ENCODE measurements at places on chromosomes 16 and 17. TPM values are rescaled to one million over a fixed set of nuclear protein-coding genes. Genes with fewer than 3 reads are reported as not detected.

The SPN gene
- 258 TPM for total RNA-seq

- DNase-seq = peak; percentile 78
Measured at GRCh38 chr16:90022209-90023077, 3.2 kb upstream of the DBNDD1 start.

DNA sequence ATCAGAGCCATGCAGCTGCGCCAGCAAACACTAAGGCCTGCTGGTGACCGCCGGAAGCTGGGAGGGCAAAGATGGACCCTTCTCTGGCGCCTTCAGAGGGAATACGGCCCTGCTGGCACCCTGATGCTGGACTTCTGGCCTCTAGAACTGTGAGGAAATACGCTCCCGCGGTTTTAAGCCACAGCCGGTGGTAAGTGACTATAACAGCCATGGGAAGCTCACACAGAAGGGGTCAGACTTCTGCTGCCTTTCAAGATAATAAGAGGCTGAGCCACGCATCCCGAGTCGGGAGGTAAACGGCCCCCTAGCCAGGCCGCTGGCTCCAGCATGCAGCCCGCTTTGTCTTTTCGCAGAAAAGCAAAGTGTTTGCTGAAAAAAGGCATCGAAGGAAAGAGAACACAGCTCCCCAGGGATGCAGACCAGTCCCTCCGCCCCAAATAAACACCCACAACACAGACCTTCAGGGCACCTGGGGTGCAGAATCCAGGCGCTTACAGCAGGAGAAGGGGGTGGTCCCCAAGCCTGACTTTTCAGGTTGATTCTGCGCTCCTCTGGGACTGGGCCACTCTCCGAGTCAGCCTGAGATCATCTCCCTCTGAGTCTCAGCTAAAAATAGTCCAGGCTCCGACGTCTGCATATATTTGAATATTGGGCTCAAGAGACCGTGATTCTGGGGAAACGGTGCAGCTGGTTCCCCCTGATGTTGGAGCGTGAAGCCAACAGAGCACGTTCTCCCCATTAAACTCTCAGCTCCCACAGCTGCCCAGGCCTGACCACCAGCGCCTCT lies 89.7 kb downstream of the MGAT5B start:
- no peak for DNase-seq

DNA sequence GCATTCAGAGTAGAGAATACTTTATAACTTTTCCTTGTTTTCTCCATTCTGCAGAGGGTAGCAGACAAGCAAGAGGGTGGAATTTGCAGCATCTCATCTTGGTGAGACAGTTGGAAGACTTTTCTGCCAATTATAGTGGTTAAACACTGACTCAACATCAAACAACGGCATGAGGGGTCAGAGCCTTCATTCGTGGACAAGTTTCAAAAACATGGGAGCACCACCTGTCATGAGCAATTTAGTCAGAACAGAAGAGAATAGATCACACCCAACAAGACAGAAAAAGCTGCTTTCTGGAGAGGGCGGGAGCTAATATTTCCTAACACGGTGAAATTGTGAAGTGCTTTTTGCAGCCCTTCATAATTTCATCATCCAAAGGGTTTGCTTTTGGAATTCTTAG lies 17.9 kb upstream of the ZNF652 start:
- DNase-seq = no peak

DNA sequence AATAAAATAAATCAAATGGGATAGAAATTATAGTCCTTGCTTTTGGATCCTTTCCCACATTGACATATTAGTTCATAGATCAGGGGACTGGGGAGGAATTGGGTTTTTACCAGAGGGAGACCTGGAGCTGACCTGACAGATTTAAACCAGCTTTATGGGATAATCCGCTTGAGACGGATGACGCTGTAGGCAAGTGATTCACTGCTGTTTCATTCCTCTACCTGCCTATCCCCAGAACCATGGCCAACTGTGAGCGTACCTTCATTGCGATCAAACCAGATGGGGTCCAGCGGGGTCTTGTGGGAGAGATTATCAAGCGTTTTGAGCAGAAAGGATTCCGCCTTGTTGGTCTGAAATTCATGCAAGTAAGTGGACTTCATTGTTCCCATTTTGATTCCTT lies 2.1 kb downstream of the NME1 start:
- no peak for DNase-seq

The RCVRN gene
- not detected for total RNA-seq

GRCh38 chr16:54554581-54554980 lies 268.0 kb upstream of the IRX3 start:
- DNase-seq = no peak

GRCh38 chr16:1871974-1872635 lies at the start of gene MEIOB:
MEIOB (minus strand) TSS chr16:1872164; CDS start chr16:1868175, 3,989 bp downstream.
- peak; percentile 15 for DNase-seq

DNA sequence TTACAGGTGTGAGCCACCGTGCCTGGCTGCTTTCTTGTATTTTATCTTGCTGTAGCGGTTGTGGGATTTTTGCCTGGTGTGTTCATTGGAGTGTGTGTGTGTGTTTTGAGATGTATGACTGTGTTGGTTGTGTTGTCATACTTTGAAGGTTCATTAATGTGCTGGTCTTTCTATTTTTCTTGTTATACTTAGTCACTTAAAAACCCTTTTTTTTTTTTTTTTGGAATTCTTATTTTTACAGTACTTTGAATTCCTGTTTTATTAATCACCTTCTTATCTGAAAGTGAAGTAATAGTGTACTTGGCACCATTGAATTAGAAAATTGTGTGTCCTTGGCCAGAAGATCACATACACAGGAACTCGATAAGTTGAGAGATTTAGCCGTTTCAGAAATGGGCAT lies 30.2 kb downstream of the TENT4B start:
- DNase-seq = no peak

DNA sequence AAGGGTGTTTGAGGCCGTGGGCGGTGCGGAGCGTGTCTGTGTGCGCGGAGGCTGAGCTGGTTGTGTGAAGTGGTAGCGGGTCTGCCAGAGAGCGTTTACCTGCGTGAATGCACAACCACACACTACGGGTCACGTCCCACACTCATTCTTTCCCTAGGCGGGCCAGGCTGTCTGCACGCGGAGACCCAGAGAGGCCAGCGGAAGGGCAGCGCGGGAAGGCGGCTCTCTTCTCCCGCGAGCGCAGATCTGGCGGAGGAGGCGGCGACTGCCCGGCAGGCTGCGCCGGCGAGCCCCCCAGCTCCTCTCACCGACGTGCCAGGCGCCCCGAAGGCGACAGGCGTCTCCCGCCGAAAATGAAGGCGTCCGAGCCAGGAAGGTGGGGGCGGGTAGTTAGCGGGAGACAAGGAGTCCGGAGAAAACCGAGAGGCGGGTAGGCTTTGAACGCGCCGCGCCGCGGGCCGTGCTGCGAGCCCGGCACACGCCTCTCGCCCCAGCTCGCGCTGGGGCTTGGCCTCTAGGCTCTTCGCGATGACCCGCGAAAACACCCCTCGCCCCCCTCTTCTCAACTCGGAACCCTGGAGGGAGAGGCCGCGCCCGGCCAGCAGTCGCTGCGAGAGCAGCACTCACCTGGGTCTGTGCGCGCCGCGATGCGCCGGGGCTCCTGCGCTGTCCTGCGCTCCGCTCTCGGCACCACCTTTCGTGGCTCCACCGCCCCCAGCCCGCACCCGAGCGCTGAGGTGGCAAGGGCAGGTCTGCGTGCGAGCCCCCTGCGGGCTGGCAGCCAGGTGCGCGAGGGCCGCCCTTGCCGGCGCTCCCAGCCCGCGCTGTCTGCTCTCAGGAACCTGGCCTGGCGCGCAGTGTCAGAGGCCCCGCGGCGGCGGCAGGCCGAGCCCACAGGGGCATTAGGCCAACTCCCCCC lies 2.0 kb upstream of the FOXF1 start:
- DNase-seq = no peak

DNA sequence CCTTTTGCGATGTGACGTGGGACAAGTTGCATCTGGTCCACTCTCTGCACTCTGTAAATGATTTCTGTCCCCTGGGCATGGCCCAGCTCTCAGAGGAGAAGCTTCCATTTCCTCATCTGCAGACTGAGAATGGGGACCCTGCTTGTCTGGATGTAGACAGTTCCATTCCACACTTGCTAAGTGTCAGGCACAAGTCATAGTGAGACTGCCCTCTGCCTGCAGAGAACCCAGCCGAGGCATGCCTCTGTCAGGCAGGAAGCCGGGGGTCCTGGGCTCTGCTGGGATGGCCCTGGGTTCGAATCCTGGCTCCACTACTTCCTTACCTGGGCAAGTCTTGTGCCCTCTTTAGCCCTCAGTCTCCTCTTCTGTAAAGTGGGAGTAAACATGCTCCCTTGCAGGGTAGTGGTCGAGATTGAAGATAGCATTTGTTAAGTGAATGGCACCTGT lies 4.1 kb downstream of the MAP2K3 start:
- no peak for DNase-seq

DNA sequence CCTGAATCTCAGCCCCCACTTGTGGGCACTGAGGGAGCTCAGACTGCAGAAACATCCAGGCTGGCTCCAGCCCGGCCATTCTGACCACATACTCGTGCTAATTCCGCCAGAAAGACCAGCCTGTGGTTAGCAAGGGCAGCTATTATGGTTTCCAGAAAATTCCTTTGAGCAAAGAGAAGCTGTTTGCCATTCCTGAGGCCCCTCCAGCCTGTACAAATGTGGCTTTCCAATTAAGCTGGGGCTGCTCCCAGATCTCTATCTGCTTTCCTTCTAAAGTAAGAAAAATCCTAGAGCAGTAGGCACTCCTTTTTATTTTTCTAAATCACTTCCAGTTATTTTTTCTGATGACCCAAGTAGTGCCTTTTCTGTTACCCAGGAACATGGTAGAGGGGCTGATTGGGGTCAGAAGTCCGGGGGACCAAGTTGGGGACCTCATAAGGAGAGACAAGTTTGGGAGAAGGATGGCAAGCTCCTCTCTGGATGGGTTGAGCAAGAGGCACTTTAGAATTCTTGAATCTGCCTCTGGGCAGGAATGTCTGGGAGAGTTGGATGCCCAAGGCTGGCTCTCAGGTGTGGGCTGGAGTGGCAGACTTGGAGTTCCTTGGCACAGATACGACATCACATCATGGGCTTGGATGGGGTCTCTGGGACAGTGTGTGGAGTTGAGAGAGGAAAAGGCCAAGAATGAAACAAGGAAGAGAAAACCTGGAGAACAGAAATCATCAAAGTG lies 83.3 kb upstream of the TNRC6C start:
- no peak for DNase-seq

GRCh38 chr16:65120831-65121721 lies 787 bp downstream of the CDH11 start:
- DNase-seq = no peak

GRCh38 chr16:4309102-4309832 lies 6.6 kb upstream of the GLIS2 start:
- no peak for DNase-seq

The MPP3 gene
- 0.21 TPM for total RNA-seq

The CENPV gene
- total RNA-seq = 65.8 TPM

DNA sequence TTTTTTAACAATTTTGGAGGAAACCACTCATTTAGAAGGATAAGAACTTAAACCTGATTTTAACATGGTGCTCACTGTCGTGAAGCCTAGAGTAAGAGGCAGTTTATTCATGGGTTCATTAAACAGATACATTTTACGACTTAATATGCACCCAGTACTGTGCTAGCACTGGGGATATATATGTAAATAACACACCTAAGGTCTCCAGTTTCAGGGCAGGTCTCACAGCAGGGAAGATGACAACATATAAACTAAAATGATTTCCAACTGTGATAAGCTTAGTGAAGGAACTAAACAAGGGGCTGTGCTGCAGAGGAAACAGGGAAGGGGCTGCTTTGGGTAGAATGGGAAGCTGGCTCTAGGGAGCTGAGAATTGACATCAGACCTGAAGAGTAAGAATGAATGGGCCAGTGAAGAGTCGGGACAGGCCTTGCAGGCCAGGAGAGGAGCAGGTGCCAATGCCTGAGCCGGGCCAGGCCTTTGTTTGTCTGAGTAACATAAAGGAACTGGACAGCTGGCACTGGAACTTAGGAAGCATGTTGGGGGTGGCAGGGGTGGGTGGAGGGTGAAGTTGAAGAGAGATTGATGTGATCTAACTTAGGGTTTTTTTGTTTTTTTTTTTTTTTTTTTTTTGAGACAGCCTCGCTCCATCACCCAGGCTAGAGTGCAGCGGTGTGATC lies 12.1 kb downstream of the NT5M start:
- no peak for DNase-seq

GRCh38 chr16:2296661-2297505 lies 29.0 kb upstream of the RNPS1 start:
- no peak for DNase-seq

DNA sequence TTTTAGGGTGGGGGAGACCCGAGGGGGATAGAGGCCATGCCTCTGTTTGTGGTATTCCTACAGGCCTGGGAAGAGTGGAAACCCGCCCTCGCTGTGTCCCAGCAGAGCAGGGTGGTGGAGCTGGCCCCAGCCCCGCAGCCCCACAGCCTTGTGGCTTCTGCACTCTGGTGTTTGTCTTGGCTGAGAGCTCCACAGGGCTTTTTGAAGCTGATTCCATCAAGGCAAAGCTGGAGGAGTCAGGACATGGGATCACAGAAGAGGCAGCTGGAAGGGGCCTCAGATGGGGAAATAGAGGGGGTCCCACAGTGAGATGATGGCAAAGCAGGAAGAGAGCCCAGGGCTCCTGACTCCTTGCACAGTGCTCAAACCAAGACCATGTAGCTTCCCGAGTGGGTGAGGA lies 5.0 kb upstream of the WFIKKN2 start:
- DNase-seq = no peak

GRCh38 chr16:26169473-26169872 lies 477.7 kb downstream of the HS3ST4 start:
- no peak for DNase-seq

The PRR14 gene
- 90.5 TPM for total RNA-seq

The EMP2 gene
- 0.09 TPM for total RNA-seq

The PLCG2 gene
- 9.6 TPM for total RNA-seq

The HSD11B2 gene
- 1.7 TPM for total RNA-seq

DNA sequence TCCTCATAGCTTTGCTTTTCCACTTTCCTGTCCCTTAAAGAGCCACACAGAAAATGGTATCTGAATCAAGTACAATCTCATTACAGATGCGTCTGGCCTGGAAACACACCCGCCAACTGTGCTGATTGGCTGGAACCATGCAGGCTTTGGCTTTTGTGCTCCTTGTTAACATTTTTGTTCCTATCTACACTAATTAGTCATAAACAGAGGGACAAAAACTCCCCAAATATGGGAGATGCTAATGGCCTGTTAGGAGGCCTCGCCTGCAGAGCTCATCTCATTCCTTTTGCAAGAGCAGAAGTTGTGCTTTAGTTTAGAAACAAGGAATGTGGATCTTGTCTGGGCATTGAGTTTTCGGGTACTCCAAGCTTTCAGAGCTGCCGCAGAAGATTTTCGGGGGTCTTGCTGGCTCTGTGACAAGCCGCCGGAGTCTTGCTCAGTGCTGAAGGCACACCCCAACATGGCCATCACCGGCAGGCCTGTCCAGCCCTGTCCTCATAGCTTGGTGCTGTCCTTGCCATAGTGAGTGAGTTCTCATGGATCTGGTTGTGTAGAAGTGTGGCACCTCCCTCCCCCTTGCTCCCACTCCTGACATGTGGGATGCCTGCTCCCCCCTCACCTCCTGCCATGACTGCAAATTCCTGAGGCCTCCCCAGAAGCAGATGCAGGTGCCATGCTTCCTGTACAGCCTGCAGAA lies 69.8 kb downstream of the METRNL start:
- no peak for DNase-seq

DNA sequence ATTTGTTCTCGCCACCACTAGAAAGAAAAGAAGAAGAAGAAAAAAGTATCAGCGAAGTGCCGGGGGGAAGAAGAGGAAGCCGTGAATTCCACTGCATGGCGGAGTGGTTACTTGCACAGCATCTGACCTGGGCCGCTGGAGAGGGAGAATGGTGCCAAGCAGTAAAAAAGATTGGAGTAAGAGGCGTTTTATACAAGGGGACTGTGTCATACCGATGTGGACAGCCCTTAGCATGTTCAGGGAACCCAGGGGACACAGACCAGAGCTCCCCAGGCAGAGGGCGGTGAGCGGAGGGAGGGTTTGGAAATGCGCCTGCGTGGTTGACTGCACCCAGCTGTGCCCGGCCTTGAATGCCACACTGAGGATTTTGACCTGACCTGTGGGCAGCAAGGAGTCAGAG lies 52.8 kb downstream of the PLXDC1 start:
- DNase-seq = no peak

Measured in activated T-helper 2 cell treated with anti-CD3 and anti-CD28 coated beads, Interferon-gamma antibody, Interleukin-2, Interleukin-4, amounts not matched to agents 10 μg/mL and 5 μg/mL and 100 μg/mL, durations not matched to agents 14 hours and 24 hours and 36 hours (primary cell).